ENCODE measurements at places on chromosomes 12 and 14.

GRCh38 chr12:98893675-98894411 lies 248.8 kb downstream of the APAF1 start:
- DNase-seq, result no peak
- no peak overlapping the region for H3K4me3 ChIP-seq
- H3K36me3 ChIP-seq, result no peaks in the 10 kb centered on the region
- H3K27me3 ChIP-seq, result peaks cover 16% of the 10 kb centered on the region

GRCh38 chr14:84453307-84453950 lies 1076.5 kb upstream of the FLRT2 start:
- H3K27ac ChIP-seq, result no peak overlapping the region
- no peaks in the 10 kb centered on the region for H3K36me3 ChIP-seq
- H3K4me3 ChIP-seq, result no peak overlapping the region
- no peak for DNase-seq
- H3K27me3 ChIP-seq, result no peaks in the 10 kb centered on the region

- H3K27me3 ChIP-seq, result peaks cover 11% of the 10 kb centered on the region
- H3K4me1 ChIP-seq, result peaks cover 4% of the 10 kb centered on the region
- DNase-seq, result peak; percentile 60
- H3K36me3 ChIP-seq, result no peaks in the 10 kb centered on the region
- H3K27ac ChIP-seq, result peak overlapping the region; percentile 85
Observed at GRCh38 chr14:21069388-21070082, 569 bp upstream of the ARHGEF40 start.

DNA sequence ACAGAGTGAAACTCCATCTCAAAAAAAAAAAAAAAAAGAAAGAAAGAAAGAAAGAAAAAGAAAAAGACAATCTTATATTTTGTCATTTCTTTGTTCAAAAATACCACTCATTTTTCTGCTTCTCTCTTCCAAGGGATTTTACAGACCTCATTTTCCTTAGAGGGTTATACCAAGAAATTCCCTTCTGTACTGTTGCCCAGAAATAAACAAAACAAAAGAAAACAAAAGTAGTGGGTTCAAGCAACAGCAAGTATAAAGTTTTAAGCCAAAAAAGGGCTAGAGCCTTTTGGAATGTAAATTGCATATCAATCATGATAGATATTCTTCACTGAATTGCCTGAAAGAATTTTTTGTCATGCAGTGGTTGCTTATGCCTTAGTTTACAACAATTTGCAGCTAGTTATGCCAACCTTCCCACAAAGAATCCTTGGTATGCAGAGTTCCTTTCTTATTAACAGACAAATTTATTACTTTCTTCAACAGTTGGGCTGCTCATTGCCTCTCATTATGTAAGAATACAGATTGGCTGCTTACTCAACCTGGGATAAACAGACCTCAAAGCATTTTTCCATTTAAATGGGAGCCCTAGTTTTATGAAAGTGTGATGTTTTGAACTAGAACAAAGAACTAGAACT lies 129.1 kb upstream of the PPFIA2 start:
- no peak overlapping the region for H3K27ac ChIP-seq
- no peaks in the 10 kb centered on the region for H3K4me1 ChIP-seq
- no peak overlapping the region for H3K4me3 ChIP-seq
- no peaks in the 10 kb centered on the region for H3K27me3 ChIP-seq
- no peak for DNase-seq

Data from small intestine (tissue), 16 donors.